ENCODE measurements at places on chromosomes 12 and 14.

- peak; percentile 51 for DNase-seq
Observed at GRCh38 chr12:55829967-55830600, 697 bp upstream of the DNAJC14 start.

- DNase-seq = no peak
Observed at GRCh38 chr12:117468016-117468415, 106.6 kb upstream of the NOS1 start.

GRCh38 chr12:7460375-7461259 lies 16.7 kb upstream of the CD163L1 start:
- DNase-seq = peak; percentile 61

DNA sequence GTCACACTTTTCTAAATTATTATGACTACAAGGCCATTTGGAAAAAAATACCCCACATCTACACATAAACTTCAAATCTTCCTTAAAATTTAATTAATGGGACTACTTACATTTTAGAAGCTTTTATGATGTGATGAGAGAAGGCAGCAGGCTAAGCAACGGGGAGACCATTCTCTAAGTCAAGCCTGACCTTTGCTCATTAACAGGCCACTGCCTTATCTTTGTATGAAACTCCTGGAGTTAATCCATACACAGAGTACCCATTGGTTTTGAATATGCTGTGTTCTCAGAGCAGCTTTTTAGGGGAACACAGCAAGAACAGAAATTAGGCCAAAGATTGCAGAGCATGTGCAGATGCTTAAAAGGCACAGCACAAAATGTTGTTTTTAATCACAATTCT lies 35.5 kb upstream of the LRIG3 start:
- no peak for DNase-seq

DNA sequence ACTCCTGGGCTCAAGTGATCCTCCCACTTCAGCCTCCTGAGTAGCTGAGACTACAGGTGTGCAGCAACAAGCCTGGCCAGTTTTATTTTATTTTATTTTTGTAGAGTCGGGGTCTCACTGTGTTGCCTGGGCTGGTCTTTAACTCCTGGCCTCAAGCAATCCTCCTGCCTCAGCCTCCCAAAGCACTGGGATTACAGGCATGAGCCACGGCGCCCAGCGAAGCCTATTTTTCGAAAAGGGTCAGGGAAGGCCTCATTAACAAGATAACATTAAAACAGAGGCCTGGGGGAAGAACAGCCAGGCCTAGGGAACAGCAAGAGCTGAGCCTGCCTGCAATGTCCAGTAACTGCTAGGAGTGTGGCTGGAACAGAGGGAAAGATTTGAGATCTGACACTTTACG lies 36.1 kb upstream of the VRK1 start:
- DNase-seq = no peak

GRCh38 chr14:22800346-22800745 lies 14.9 kb downstream of the SLC7A7 start:
- DNase-seq = no peak

- no peak for DNase-seq
Observed at GRCh38 chr14:81311778-81312177, 88.3 kb downstream of the STON2 start.

GRCh38 chr12:43337571-43338444 lies 214.2 kb downstream of the ADAMTS20 start:
- no peak for DNase-seq

GRCh38 chr12:2152134-2152533 lies 99.3 kb downstream of the CACNA1C start:
- DNase-seq = no peak

GRCh38 chr12:54138219-54138618 lies 50.6 kb downstream of the SMUG1 start:
- no peak for DNase-seq

DNA sequence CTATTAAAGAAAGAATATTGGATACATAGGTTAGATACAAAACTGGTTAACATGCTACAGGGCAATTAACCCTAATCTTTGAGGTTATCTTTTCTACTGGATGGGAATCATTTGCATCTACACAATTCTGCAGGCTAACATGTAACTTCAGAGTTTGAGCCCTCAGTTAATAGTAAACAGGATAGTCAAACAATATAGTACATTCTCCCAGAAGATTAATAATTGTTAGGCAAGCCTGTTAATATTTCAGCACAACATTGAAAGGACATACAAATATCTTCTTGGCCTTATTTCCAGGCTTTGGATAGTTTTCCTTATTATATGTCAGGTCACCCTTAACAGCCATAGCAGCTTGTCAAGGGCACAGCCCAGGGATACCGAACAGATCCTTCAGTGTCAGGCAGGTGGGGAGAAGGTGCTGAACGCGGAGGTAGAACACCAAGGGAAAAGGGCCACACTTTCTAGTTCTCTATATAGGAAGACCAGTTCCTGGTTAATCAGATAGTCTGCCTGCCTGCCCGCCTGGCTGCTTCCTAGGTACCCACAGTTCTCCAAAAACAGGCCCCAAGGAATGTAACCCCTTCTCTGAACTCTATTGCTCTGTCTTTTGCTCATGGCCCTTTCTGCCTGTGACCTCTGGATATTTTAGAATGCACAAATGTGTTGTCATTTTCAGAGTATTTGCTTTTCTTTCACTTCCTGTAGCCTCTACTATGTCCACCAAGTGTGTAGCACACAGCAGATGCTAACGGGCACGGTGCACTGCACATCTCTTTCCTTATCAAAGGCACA lies 256.0 kb downstream of the PCNX1 start:
- DNase-seq = no peak

- DNase-seq = no peak
Observed at GRCh38 chr12:123943816-123944215, 28.8 kb downstream of the CCDC92 start.

DNA sequence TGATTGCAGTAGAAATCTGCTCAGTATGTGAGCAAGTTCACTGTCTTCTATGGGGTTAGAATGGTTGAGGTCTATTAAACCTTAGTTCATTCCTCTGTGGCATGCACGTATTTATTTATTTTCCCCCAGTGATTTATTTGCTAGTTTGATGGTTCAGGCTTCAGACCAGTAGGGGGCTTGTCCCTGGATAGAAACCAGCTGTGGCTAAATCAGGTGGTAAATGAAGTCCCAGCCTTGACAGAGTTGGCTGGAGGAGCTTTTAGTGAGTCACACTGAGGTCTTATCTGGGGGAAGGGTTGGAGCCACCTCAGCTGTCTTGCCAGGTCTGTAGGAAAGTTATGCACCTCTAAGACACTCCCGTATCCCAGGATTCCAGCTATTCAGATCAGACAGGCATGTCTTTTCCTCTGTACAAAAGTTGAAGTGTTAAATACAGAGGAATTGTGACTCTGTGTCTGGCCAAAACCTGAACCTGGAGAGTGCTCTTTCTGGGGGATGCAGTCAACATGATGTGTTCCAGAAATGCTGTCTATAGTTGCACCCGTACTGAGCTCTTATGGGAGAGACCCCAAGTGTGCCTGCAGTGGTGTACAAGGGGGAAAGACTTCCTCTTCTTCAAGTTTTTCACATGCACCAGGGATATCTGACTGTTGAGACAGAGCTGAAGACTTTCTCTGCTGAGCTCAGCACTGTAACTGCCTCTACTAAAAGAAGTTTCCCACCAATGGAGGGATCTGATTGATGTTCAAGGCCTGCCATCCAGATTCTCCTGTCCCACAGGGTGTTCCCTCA lies 1322.1 kb downstream of the TMEM121 start:
- no peak for DNase-seq

DNA sequence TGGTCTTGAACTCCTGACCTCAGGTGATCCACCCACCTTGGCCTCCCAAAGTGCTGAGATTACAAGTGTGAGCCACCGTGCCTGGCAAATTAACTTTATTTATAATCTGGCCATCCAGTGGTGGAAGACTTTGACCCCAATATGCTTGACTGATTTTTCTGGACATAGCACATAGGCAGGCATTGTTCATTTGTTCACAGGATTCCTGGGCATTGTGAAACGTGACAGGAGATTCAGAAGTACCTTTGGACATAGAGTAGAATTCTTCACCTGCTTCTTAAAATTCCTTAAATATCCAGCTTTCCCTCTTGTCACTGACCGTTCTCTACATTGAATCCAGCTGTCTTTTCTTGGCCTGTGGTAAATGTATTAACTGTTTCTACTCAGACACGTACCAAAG lies 103.1 kb downstream of the SCN8A start:
- no peak for DNase-seq

DNA sequence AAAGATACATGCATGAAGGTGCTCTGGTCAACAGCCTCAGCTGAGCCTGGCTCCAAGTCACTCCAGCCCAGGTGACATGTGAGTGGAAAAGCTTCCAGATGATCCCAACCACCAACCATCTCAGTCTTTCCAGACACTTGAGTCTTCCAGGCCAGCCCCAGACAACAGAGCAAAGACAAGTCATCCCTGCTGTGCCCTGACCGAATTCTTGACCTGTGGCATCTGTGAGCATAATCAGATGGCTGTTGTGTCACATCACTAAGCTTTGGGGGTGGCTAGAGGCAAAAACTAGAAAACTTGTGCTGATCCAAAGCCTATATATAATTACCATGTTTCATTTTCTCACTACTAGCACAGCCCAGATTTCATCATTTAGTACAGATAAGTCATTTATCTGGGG lies 50.8 kb upstream of the ISM2 start:
- no peak for DNase-seq
